ENCODE measurements at places on chromosomes 3 and 15.

DNA sequence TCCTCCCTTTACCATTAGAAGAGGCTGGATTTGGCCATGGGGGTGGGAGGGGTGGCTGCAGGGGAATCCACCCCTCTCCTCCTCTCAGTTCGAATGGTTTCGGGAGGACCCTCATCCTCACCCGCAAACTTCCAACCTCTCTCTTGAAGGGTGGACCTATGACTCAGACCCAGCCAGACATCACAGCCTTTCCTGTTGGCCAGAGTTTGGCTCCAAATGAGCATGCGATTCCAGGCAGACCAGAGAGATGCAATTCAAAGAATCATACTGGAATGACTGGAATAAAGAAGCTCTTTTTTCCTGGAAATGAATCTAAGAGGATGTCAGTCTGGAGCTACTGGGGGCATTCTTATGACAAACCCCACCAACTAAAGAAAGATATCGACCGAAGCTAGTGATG, 516.7 kb upstream of the MDFIC2 start:
- DNase-seq, result no peak

DNA sequence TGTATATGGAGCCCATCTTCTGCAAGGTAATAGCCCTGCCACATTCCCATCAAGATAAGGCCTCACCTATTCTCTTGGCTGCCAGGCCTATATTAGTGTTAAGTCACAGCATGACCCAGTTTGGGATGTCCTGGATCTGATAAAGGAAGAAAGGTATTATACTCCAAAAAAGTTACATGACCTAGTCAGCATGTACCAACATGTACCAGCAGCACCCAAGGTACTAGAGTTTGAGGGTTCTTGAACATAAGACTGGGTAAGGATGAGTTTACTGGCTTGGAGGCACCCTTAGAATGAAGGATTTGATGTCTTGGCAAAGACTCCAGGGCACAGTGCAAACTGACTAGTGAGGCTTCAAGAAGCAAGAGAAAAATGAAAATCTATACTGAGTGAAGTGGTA, 232.5 kb downstream of the SQOR start:
- DNase-seq, result no peak

GRCh38 chr15:66047321-66048024, 178.2 kb downstream of the RAB11A start:
- no peak for DNase-seq

- no peak for DNase-seq
Observed at GRCh38 chr15:49904296-49904695, 214.7 kb downstream of the ATP8B4 start.

- DNase-seq, result no peak
Observed at GRCh38 chr3:159800434-159801155, 188.0 kb upstream of the IL12A start.

DNA sequence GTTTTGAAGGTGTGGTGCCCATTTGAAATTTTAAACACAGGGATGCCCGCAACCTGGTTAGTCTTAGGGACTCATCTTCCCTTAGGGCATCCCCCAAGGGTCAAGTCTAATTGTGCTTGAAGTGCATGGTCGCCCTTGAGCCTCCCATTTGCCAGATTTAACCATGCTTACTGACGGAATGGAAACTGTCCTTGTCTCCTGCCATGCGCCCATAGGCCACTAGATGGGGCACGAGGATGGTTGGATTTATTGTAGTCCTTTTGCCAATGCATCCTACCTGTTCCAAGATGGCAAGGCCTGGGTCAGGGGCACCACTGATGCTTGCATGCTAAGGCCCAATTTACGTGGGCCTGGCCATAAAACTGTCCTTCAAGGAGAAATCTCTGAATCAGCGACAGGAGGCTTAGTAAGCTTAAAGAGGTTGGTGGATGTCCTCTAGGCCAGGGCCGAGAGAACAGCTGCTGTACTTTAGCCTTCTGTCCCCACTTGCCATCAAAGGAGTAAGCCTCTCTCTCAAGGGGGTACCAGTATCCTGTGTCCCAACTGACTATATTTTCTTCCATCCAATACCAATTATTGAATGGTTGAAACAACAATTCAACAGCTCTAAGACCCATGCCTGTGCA, 355.4 kb downstream of the OTOL1 start:
- DNase-seq, result no peak

- no peak for DNase-seq
Observed at GRCh38 chr3:43816372-43816771, 125.6 kb downstream of the ABHD5 start.

GRCh38 chr3:105771392-105771791, 97.4 kb downstream of the CBLB start:
- DNase-seq, result no peak

- no peak for DNase-seq
Observed at GRCh38 chr15:31102374-31103342, 1.1 kb upstream of the TRPM1 start.

DNA sequence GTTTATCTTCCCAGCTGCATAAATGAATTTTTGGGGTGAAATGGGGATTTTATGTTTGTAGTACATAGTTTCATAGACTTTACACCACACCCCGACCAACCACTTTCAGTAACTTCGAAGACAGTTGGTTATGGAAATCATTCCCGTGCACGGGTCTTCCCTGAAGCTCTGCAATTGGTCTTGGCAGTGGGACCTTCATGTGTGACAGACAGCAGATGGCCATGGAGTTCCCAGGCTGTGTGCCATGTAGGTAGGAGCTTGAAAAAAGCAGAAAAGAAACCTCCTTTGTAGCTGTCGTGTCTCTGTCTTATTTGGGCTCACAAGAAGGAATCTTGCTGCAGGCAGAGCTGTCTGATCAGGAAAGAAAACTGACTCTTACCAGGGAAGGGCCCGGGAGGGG, 25.9 kb downstream of the EXOG start:
- no peak for DNase-seq

GRCh38 chr15:82918162-82918561, 34.4 kb downstream of the HOMER2 start:
- no peak for DNase-seq

DNA sequence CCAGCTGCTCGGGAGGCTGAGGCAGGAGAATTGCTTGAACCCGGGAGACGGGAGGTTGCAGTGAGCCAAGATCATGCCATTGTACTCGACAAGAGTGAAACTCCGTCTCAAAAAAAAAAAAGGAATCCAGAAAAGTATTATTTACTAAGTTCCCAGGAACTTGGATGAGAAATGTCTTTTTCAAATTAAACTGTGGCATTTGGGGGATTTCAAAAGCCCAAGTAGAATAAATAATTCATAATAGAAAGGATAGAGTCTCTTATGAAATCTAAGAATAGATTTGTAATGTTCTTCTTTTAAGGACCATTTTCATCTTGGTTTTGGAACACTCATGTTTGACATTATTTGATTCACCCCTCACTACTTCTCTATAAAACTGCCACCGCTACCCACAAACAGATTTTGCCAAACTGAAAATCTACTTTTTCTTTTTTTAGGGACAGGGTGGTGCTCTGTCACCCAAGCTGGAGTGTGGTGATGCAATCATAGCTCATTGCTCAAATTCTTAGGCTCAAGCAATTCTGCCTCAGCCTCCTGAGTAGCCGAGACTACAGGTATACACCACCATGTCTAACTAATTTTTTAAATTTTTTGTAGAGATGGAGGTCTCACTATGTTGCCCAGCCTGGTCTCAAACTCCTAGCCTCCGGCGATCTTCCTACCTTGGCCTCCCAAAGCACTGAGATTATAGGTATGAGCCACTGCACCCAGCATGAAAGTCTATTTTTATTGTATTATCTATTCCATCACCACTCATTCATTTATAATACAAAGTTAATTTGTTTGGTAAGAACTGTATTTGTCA, 99.3 kb downstream of the SENP2 start:
- DNase-seq, result no peak

GRCh38 chr3:52527039-52527731, 6.5 kb downstream of the NT5DC2 start:
- no peak for DNase-seq

- no peak for DNase-seq
Observed at GRCh38 chr3:148077318-148077923, 620.3 kb upstream of the AGTR1 start.

- DNase-seq, result peak; percentile 15
Observed at GRCh38 chr3:47512416-47513124, 942 bp downstream of the ELP6 start.

DNA sequence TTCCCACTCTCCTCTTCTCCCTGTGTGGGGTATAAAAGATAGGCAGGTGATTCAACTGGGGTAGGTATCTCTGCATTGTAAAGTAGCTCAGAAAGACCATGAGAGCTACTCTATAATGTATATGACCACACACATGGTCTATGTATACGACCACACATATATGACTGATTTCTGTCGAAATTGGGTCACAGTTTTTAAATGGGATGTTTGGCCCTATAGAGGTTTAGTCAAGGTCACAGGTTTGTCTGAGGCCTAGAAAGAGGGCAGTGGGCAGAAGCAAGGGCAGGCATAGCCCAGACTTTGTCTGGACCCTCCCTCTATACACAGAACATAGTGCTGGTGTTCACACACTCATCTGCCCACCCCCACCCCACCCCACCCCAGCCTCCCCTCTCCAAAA, 4.4 kb downstream of the LAMP3 start:
- DNase-seq, result no peak
